ENCODE measurements at places on chromosomes 4 and X. TPM values are rescaled to one million over a fixed set of nuclear protein-coding genes. Genes with fewer than 3 reads are reported as not detected.

- no peak for DNase-seq
Measured at GRCh38 chrX:17167915-17168314, 207.1 kb upstream of the NHS start.

OPRPN gene
- total RNA-seq: not detected

GRCh38 chrX:44937606-44938005 lies 64.6 kb downstream of the KDM6A start:
- DNase-seq: no peak

NAA11 gene
- total RNA-seq: not detected

DNA sequence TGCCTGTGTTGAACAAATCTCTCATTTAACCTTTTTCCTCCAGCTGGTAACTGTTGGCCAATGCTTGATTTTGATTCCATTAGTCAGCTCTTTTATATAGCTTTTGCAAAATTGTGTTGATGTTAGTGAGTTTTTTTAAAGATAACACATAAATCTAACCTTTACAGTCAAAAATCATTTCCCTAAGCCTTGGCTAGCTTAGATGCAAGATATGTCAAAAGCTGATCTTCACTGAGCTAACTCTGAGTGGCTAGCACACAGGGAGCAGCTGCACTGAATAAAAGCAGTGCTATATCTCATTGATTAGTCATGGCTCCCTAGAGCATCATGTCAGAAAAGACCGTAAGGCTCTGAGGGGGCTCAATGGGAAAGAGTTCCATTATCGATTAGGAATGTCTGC lies 78.7 kb downstream of the PPARGC1A start:
- DNase-seq: no peak

GRCh38 chrX:102712216-102712966 lies at the start of gene GPRASP2:
Gene GPRASP2, plus strand, starts transcription at chrX:102712448. Its CDS starts 2,422 bp downstream, at chrX:102714870.
- peak; percentile 69 for DNase-seq

GRCh38 chr4:169236873-169237626 lies 33.7 kb downstream of the SH3RF1 start:
- DNase-seq: no peak

DNA sequence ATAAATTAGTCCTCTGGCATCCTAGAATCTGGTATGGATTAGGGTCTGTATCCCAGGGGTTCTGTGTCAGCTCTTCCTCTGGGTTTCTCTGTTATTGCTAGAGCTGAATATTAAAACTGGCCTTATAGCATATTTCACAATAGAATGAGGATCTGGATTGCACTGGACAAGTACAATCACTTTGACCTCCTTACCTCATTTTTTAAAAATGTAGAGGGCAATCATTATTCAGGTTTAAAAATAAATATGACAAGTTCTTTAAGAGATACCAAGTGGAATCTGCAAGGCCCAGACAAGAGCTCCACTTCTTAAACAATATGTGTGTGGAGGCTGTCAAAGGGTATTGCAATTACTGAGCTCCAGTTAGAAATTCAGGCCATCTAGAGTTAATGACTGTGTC lies 1.4 kb downstream of the PALLD start:
- DNase-seq: no peak

UNC5C gene
- 0.71 TPM for total RNA-seq

- no peak for DNase-seq
Measured at GRCh38 chr4:162853788-162854187, 312.9 kb downstream of the NAF1 start.

GRCh38 chrX:71581210-71581609 lies 3.0 kb downstream of the GCNA start:
- DNase-seq: no peak

TECRL gene
- total RNA-seq: not detected

GRCh38 chrX:48531358-48531959 lies 8.1 kb upstream of the TBC1D25 start:
- no peak for DNase-seq

- no peak for DNase-seq
Measured at GRCh38 chr4:13849778-13850177, 222.3 kb upstream of the BOD1L1 start.

DNA sequence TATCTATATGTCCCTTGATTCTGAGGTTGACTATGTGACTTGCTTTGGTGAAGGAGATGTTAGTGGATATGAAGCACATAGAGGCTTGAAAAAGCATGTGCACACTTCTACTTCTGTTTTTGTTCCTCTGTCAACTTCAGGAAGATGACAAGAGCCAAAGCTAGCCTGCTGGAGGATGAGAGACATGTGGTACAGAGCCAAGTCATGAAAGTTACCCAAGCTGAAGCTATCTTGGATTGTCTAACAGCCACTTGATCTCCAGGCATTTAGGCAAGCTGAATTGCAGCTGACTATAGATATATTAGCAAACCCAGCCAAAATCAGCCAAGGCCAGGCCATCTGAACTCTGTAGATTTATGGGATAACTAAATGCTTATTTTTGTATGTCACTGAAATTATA lies 70.8 kb upstream of the DYNLT3 start:
- DNase-seq: no peak

DNA sequence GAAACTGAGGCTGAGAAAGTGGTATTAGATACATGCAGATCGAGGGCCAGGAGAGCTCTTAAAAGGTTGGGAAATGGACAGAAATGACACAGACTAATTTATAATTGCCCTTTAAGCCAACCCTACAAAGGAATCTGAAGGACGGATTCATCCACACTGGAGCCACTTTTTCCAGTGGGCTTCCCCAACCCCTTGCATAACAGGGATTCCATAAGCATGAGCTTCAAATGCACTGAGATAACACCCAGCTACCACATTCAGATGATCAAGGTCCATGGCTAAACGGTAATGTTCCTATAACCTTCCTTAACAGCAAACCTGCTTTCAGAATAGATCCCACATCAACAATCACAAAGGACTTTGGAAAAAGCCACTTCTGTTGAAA lies 34.2 kb downstream of the PLAC1 start:
- no peak for DNase-seq

GRCh38 chrX:21683941-21684340 lies 25.8 kb upstream of the KLHL34 start:
- no peak for DNase-seq

DNA sequence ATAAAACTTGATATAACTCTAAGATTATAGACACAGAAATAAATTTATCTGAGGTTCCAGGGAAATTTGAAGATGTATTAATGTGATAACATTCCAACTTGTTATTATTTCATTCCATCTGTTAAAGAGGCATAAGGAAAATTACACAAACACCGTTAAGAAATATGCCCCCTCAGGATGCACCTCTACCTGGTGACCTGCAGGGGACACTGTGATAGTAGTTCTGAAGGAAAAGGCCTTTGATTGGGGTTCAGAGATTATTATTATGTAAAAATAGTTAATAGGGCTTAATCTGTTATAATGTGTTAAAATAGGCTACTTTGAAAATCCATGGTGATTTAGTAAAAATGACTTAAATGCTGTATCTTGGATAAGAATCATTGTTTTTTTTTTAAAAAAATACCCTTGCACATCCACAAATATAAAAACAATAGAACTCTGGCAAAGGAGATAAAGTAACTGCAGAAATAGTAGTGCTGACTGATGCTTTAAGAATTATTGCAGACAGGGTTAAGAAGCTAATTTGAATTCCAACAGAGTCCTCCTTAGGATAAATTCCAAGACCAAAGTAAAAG lies 6.1 kb upstream of the ABRAXAS1 start:
- DNase-seq: no peak

GRCh38 chr4:150037251-150037856 lies 40.9 kb upstream of the DCLK2 start:
- DNase-seq: no peak

- no peak for DNase-seq
Measured at GRCh38 chr4:176013476-176014247, 52.0 kb upstream of the WDR17 start.

DNA sequence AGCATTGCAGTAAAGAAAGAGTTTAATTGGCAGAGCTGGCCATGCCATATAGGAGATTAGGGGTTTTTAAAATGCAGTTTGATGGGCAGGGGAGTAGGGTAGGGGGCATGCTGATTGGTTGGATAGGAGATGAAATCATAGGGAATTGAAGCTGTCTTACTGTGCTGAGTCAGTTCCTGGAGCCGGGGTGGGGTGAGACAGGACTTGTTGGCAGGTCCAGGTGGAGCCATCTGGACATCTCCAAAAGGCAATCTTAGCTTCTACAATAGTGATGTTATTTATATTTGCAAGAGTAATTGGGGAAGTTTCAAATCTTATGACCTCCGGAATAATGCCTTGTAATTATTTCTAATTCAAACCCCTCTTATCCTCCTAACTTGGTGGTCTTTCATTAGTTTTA lies 32.4 kb upstream of the PGM2 start:
- no peak for DNase-seq

- no peak for DNase-seq
Measured at GRCh38 chr4:57265831-57266582, 155.8 kb upstream of the IGFBP7 start.

GRCh38 chrX:45803383-45803921 lies 602.8 kb upstream of the DIPK2B start:
- DNase-seq: no peak

GRCh38 chr4:145041378-145041777 lies 56.6 kb downstream of the ANAPC10 start:
- DNase-seq: no peak

DNA sequence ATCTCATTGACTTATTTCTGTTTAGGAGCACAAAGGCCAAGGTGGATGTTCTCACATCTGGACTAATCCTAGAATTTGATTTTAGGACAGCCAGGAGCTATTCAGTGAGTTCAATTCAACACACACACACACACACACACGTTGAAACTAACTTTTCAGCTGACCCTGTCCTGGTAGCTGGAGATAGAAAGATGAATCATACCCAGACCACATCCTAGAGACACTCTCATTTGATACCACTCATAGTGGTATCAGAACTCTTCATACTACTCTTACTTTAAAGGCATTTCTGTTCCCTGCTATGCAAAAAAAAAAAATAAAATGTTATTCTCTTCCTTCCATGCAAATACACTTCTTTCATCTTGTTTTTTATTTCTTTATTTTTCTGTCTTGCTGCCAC lies 36.7 kb downstream of the KLF8 start:
- no peak for DNase-seq

GRCh38 chrX:16882169-16882568 lies 12.0 kb upstream of the RBBP7 start:
- DNase-seq: peak; percentile 51

CITED1 gene
- total RNA-seq: not detected

GRCh38 chr4:48954314-48954713 lies 31.8 kb upstream of the CWH43 start:
- DNase-seq: no peak

SYP gene
- total RNA-seq: 0.12 TPM

GRCh38 chr4:145763399-145763798 lies 83.5 kb downstream of the C4orf51 start:
- no peak for DNase-seq

CCNB3 gene
- 0.25 TPM for total RNA-seq

GRCh38 chr4:1087371-1087770 lies 26.0 kb downstream of the RNF212 start:
- no peak for DNase-seq

FAM184B gene
- total RNA-seq: not detected

ADGRG4 gene
- total RNA-seq: not detected

GRCh38 chr4:10105421-10105820 lies 11.2 kb downstream of the WDR1 start:
- no peak for DNase-seq
